Foreskin melanocyte (primary cell): ENCODE measurements at places on chromosomes 6 and 20.

DNA sequence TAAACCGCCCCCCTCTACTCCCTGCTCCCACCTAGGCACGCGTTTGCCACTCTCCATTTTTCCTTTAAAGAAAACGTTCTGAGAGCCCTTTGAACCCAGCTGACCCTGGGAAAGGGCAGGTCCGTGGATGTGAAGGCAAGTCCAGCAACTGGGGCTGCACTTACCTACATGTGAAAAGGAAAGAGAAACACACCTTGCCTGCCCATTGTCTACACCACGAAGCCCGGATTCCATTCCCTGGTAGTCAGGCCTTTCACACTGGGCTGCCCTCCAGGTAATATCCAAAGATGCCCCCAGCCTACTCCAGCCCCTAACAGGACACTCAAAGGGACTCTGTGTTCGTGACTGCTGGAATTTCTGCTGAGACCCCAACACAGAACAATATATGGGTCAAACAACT lies 94.4 kb downstream of the CD83 start:
- no peak for DNase-seq

- DNase-seq: no peak
These were observed 99.2 kb downstream of the LCA5 start for GRCh38 chr6:79438030-79438429.

- DNase-seq: no peak
These were observed 287.7 kb downstream of the CLIC5 start for GRCh38 chr6:45727819-45728449.

- no peak for DNase-seq
These were observed 5.6 kb downstream of the PIM1 start for GRCh38 chr6:37175332-37176267.

DNA sequence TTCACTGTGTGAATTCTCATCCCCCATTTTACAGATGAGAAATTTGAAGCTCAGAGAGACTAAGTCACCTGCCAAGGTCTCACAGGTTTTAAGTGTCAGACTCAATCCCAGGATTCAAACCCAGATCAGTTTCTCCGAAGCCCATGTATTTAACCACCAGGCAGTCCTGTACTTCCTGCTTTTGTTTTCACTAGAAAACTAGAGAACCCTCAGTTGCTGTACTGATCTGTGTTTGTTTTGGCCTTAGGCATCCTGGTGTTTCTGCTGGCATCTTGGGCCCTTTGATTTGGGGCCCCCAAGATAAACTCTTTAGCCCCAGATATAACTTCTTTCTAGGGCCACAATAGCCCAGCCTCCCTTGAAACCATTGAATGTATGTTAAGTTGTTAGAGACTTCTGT lies 36.5 kb downstream of the PPP1R16B start:
- DNase-seq: no peak

GRCh38 chr6:10033223-10033829 lies 381.5 kb downstream of the TFAP2A start:
- no peak for DNase-seq

- DNase-seq: no peak
These were observed 49.4 kb downstream of the DTD1 start for GRCh38 chr20:18637224-18637623.

GRCh38 chr6:130965656-130966055 lies 97.4 kb downstream of the EPB41L2 start:
- DNase-seq: no peak

DNA sequence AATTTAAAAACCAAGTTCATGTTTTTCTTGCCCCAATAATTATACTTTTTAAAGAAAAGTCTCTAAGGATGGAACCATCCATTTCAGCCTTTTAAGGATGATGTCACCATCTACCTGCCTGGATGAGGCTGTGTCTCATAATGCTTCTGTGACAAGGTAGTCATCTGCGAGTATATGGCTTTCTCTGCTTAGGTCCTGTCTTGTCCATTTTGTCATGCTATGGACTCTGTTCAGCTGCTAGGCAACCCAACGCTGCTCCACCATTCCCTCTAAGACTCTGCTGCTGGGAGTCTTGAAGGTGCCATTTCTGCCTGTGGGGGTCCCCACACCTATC lies 459.8 kb upstream of the RUNX2 start:
- DNase-seq: no peak

DNA sequence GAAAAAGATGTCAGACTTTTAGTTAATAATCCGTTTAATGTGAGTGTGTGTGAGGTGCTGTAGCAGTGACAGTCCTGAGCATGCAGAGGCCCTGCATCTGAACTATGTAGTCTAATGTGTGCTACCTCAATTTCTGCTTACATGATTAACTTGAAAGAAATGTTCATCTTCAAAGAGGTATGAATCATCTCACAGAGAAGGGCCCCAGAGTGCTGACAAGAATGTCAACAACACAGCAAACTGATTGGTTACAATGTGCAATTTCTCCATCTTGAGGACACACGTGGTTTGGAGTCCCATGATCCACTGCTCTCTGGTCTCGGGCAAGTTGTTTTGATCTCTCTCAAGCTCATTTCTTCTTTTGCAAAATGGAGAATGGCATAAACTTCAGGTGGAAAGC lies 61.7 kb upstream of the EMILIN3 start:
- no peak for DNase-seq

GRCh38 chr6:136466777-136467176 lies 83.4 kb downstream of the MAP7 start:
- DNase-seq: no peak
